ENCODE measurements at places on chromosomes 12 and 14. TPM values are rescaled to one million over a fixed set of nuclear protein-coding genes. Genes with fewer than 3 reads are reported as not detected.

Gene C14orf39
- total RNA-seq, result not detected

Gene DUSP16
- 8.8 TPM for total RNA-seq

Gene CLEC2A
- not detected for total RNA-seq

Gene RIN3
- 16.8 TPM for total RNA-seq

Gene ADIPOR2
- total RNA-seq, result 54.8 TPM

Gene POTEM
- total RNA-seq, result not detected

Gene GCH1
- total RNA-seq, result 4.2 TPM

Gene PPP4R4
- 0.21 TPM for total RNA-seq

Gene SLC15A5
- total RNA-seq, result not detected

Gene CSRP2
- total RNA-seq, result 20.7 TPM

Gene KLRF2
- not detected for total RNA-seq

Gene ADAM21
- total RNA-seq, result not detected

Gene GALNT16
- 3.4 TPM for total RNA-seq

Gene KCNH5
- not detected for total RNA-seq
